Activated CD4-positive, alpha-beta T cell treated with anti-CD3 and anti-CD28 coated beads for 36 hours (primary cell): ENCODE measurements at places on chromosomes 5 and 9. TPM values are rescaled to one million over a fixed set of nuclear protein-coding genes. Genes with fewer than 3 reads are reported as not detected.

Gene CDKN2AIPNL
- total RNA-seq: 42.0 TPM

Gene GOLM1
- 1.2 TPM for total RNA-seq

Gene TOR4A
- 3.4 TPM for total RNA-seq

Gene COL15A1
- not detected for total RNA-seq

Gene CDX1
- total RNA-seq: not detected

Gene FBXL7
- total RNA-seq: not detected

Gene NUTM2G
- not detected for total RNA-seq

Gene PDLIM4
- 0.21 TPM for total RNA-seq

Gene DEPDC1B
- 40.3 TPM for total RNA-seq

Gene OR13C3
- total RNA-seq: not detected

Gene SPATA24
- total RNA-seq: 4.6 TPM

Gene CMBL
- 0.46 TPM for total RNA-seq

Gene PCA3
- total RNA-seq: not detected

Gene WASHC1
- total RNA-seq: 10.1 TPM

Gene CLTB
- 47.8 TPM for total RNA-seq

GRCh38 chr9:124513376-124513994 is 6.3 kb upstream of the NR5A1 start:
- DNase-seq: no peak

DNA sequence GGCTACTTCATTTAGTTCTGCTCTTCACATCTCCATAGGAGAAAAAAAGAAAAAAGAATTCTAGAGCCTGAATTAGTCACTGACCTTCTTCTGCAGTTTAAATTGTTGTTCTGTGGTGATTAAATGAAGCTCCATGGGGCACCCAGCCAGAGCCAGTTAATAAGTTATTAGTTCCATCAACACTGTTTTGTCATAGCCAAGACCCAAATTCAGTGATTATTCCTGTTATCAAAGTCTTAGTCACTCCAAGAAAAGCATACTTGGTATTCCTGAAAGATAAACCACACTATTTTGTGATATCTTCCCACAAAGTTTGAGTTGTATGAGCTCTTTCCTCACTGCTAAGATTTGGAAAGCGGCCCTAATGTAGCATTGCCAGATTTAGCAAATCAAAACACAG is 134.8 kb upstream of the RGMB start:
- DNase-seq: no peak

DNA sequence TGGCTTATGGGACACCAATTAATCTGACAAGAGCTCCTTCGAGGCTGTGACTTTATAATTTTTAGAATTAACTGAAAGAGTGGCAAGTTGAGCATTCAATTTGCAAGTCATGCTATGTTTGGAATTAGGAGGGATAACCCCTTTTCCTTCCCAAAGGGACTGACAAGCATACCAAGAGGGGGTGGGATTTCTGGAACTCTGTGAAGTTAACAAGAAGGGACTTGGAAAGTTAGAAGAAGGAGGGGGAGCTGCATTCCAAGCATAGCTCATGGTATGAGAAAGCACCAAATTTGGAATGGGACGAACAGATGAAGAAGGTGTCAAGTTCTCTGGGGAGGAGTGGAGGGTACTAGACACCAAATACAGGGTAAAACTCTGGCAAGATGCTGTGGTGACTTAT is 8.9 kb upstream of the PALM2AKAP2 start:
- DNase-seq: no peak

DNA sequence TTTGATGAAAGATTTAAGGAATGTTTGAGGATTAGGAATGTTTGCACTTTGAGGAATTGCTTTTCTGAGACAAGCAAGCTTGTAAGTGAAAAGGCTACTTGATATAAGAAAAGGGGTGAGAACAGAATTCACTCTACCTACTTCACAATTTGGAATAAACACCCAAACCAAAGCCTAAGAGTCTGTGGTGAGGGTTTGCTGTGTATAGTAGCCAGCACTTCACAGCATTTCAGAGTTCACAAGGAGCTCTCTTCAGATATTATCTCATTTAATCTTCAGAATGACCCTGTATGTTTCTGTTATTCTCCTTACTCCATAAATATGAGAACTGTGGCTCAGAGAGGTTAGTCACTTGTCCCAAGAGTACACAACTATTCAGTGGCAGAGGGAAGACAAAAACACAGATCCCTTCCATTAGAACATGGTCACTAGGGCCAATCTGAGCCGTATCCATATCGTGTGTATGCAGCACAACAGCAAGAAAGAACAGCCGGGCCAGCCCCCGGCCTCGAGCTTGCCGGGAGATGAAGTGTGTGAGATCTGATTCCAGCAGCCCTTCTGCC is 92.4 kb downstream of the FRMD3 start:
- DNase-seq: no peak

DNA sequence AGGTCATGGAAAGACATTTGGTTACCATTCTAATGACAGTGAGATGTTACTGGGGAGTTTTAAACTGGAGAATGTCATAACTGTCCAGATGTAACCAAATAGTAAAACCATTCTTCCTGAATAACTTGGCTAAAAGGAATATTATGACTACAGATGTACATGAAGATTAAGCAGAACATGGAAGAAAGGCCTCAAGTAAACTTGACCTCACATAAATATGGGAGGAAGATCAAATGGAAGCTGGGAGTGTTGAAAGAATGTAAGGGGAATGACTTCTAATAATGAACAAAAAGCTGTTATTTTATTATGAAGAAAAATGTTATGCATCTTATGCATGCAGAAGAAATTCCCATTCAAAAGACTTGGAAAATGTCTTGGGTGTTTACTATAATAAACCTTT is 107.7 kb upstream of the CDKN2B start:
- DNase-seq: no peak

DNA sequence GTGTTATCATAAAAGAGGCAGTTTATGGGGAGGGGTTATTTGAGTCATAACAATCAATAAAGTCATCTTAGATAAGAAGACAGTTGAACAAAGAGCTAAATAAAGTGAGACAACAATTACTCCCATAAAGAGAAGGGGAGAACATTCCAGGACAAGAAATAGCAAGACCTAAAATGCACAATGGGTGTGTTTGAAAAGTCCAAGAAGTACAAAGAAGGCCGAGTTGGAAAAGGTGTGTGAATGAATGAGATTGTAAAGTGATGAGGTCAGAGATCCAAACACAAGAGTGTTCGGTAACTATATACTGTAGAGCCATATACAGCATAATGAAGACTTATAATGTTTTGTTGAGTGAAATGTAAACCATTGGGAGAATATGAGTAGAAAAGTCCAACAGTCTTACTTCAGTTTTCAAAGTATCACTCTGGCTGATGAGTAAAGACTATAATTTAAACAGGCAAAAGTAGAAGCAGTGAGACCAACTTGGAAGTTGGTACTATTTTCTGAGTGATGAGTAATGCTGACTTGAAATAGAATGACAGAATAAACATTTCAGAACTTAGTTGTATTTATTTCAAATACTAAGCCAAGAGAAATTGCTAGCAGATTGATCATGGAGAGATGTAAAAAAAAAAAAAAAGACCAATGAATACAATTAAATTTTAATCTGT is 868.7 kb upstream of the CDH9 start:
- DNase-seq: no peak

DNA sequence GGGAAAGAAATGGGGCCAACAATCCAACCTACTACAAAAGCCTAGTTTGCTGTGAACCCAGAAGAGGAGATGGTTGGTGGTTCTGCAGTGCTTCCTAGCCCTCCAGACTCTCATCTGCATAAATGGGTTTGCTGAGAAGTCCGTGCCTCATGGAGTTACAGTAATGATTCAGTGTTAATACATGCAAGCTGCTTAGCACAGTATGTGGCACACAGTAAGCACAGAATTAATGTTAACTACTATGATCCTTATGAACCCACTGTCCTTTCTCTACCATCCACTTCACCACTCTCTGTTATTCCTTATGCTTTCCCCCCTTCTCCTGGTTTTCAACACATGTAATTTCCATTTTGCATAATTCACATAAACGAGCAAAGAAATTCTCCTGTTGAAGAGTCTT is 100.0 kb downstream of the ACTBL2 start:
- no peak for DNase-seq

- DNase-seq: no peak
Observed at GRCh38 chr5:93107805-93108520, 473.1 kb downstream of the NR2F1-AS1 start.

GRCh38 chr5:102629827-102630605 is 125.1 kb upstream of the PAM start:
- DNase-seq: no peak

DNA sequence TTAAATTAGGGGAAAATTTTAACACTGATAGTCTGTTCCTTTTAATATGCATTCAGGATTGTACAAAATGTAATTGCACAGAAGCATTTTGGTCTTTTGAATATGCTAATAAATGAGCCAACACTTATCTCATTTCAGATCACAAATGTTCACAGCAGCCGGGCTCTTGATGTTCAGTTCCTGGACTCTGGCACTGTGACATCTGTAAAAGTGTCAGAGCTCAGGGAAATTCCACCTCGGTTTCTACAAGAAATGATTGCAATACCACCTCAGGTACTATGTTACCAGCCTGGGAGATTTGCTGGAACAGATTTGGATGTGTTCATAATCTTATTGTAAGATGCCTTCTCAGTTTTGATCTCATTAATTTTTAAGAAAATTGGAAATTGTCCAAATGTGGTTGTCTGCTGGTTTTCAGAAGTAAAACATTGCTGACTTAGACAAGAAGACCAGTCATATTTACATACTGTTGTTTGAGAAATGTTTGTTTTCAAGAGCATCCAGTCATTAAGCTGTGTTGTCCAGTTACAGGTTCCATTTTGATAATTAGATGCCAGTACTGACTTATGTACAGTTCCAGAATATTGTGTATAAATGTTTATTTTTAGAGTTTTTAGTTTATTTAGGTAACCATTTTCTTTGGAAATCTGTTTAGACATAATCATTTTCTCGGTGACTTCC is 23.0 kb upstream of the TMOD1 start:
- DNase-seq: no peak

GRCh38 chr5:135007749-135008363 is 26.2 kb downstream of the PITX1 start:
- DNase-seq: no peak

- DNase-seq: no peak
Observed at GRCh38 chr9:137446851-137447471, 5.8 kb upstream of the ENTPD8 start.

GRCh38 chr5:162202285-162202880 is 134.8 kb downstream of the GABRG2 start:
- no peak for DNase-seq

GRCh38 chr9:28502189-28502588 is 928.9 kb upstream of the C9orf72 start:
- DNase-seq: no peak

GRCh38 chr5:90909101-90909503 is 350.5 kb downstream of the ADGRV1 start:
- DNase-seq: no peak

DNA sequence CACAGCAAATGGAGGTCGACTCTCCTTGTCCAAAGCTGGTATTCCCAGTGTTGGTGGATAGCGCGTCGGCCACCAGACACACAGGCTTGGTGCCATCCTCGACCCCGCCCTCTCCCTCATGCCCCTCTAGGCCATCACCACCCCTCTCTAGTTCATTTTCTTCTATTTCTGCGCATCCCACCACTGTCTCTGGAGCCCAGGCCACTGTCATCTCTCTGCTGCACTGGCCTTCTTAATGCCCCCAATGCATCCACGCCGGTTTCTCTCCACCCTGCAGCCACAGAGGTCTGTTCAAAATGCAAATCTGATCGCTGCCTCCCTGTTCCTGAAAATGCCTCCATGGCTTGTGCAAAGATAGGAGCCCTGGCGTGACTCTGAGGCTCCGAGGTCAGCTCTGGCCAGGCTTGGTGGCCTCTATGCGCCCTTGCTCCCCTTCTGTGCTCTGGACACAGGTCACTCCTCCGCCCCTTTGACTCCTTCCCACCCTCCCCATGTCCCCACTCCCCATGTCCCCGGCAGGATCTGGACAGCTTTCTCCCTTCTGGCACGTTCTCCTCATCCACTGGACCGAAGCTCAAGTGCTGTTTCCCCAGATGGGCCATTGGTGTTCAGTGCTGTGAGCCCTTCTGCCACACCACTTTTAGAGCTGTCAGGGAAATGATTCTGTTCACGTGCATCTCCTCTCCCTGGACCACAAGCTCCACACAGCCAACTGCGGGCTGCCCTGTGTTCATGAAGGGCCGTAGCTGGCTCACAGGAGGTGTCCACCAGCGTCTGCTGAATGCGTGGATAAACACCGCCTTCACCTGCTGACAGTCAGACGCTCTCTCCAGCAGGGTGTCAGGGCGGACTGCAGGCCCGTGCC is 59.5 kb upstream of the RNF130 start:
- no peak for DNase-seq

DNA sequence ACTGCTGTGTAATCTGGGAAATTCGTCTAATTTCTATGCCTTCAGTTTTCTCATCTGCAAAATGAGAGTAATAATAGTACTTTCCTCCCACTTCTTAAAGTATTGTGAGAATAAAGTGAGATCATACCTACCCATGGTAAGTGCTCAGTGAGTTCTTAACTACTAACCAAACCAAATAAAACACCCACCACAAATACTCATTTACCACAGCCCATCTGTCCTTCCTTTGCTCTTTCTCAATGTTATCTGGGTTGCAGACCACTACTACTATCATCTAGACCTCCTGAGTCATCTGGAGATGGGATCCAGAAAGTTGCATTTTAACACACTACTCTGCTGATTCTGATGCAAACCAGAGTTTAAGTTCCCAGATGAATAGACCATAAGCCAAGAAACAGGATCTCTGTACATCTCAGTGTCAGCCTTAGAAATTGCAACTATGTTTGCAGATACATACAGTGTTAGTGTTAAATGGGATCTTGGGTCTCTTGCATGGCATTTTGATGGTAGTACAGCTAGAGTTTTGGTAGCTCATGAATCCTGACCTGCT is 105.4 kb upstream of the ATP10B start:
- DNase-seq: no peak

GRCh38 chr9:79555474-79556089 is 16.2 kb upstream of the TLE4 start:
- no peak for DNase-seq

GRCh38 chr5:106825374-106825773 is 845.4 kb downstream of the EFNA5 start:
- DNase-seq: no peak

DNA sequence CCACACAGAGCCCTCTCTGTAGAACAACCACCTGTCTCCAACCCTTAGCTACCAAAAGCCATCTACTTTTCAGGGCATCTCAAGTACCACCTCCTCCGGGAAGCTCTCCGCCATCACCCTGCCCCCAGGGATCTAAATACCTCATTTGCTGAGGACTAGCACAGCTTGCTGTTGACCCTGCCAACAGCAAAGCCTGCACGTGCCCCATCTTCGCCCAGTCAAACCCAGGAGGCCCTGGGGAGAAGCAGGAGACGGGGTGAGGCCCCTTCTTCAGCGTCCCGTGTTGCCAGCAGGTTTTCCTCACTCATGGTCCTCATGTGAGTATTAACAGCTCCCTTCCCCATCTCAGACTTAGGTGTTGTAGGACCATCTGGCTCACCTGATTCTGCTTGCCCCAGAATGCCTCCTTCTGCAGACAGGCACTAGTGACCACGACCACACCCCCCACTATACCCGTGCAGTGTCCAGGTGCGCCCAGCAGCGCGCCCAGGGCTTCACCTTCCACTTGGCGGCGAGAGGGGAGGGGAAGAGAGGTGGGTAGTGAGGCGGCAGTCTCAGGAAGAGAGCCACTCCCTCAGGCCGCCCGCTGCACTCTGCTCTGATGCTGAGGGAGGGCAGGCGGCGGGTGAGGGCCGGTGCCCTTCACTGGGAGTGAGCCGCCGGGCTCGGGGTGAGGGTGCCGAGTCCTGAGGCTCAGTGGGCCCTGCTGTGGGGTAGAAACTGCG is 11.1 kb downstream of the VAV2 start:
- no peak for DNase-seq
